ENCODE measurements at places on chromosomes 1 and 21.

- no peak for DNase-seq
Measured at GRCh38 chr21:45055861-45056260, 18.5 kb upstream of the ADARB1 start.

DNA sequence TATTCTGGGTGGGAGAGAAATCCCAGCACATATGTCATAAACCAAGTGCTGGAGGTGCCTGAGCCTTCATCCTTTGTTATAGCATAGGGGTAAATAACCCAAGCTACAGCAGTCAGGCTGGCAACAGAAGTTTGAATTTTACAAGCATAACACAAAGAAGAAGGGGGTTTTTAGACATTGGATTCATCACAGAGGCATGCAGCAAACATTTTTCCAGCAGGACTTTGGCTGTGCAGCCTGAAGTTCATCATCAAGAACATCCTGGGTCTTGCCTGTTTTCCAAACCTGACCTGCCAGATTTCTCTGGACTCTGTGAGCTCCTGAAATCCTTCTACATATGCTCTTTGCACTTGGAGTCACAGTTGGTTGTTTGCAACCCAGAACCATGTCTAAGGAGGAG lies 16.2 kb downstream of the PTGER3 start:
- DNase-seq = no peak

DNA sequence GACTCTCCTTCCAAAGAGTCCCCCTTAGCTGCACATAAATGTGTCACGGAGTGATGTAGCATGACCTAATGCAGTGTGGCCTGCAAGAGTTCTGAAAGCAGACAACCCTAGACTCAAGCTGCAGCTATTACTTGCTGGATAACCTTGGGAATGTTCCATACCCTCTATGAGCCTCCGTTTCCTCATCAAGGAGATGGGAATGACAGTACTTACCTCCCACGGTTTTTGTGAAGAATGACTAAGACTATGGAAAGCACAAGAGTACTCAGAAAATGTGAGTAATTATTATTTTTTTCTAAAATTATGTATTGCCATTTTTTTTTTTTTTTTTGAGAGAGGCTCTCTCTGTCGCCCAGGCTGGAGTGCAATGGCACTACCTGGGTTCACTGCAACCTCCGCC lies 3.0 kb downstream of the TTC39A start:
- no peak for DNase-seq

GRCh38 chr1:15075175-15075574 lies 78.4 kb upstream of the TMEM51 start:
- no peak for DNase-seq

- DNase-seq = no peak
Measured at GRCh38 chr1:8477166-8477982, 159.5 kb downstream of the SLC45A1 start.

GRCh38 chr1:66873111-66873510 lies 51.5 kb downstream of the DNAI4 start:
- DNase-seq = no peak

GRCh38 chr1:6890686-6891085 lies 105.4 kb downstream of the CAMTA1 start:
- no peak for DNase-seq

DNA sequence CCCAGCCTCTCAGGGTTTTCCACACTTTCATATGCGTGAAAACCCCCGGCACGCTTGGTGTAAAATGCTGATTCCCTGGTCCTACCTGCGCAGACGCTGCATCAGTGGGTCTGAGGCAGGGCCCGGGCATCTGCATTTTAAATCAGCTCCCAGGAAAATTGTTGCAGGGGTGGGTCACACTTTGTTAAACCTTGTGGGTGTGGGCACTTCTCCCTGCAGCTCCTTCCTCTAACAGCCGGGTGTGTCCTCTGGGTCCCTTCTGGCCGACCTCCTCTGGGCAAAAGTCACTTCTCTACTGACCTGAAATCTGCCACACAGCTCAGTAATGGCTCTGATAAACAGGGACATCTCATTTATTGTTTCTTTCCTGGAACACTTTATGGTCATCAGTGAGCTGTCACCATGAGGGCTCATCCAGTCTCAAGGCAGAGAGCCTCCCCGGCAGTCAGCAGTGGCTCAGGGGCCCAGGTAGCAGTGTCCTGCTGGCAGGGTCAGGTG lies 52.8 kb upstream of the TMPRSS2 start:
- no peak for DNase-seq

GRCh38 chr1:67226688-67227087 lies 60.4 kb downstream of the IL23R start:
- no peak for DNase-seq

DNA sequence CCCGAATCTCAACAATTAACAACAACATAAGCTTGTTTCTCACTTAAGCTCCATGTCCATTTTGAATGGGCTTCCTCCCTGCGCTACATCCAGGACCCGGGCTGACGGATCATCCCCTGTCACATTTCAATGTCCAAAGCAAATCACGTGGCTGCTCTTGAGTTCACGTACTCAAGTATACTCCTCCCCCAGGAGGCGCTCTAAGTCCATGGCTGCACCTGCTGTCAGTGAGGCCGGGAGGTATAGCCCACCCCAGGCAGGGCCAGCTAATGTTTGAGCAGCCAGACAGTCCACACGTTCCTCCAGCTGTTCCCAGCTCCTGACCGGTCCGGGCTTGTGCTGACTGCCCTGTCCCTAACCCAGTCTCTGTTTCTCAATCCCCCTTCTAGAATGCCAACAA lies 220.8 kb downstream of the SLC35F3 start:
- peak; percentile 8 for DNase-seq

DNA sequence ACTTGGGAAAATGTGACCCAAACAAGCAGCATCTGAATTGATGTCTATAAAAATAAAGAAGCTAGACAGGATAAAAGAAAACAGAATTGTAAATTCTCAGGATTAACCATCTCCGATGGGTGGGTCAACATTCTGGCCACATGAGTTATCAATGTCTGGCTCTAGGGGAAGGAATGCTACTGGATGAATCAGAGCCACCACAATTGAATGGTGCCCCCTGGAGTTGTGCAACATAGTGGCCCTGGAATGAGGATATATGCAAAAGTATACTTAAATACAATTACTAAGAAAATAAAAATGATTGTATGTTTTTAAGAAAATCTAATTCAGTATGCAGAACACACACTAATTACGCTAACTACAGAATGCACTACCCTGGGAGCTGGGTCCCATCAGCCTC lies 185.6 kb downstream of the TGFBR3 start:
- DNase-seq = no peak

- no peak for DNase-seq
Measured at GRCh38 chr1:198529414-198529813, 11.1 kb downstream of the ATP6V1G3 start.

DNA sequence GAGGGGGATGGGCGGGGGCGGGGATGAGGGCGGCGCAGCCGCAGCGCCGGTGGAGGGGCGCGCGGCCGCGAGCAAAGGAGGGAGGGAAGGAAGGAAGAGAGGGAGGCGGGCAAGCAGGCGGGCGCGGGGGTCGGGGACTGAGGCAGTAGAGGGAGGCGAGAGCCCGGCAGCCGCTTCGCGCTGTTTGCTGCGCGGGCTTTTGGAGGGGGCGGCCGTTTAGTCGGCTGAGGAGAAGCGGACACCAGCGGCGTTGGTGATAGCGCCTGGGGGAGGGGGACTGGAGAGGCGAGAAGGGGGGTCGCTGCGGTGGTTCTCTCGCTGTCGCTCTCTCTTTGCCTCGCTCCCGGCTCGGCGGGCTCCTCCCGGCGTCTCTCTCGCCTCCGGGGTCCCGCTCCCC lies at the start of gene HS2ST1:
TSS of gene HS2ST1 (plus strand) at position 35 of the 397 bp plus-strand sequence.
- DNase-seq = no peak

- DNase-seq = no peak
Measured at GRCh38 chr1:9397997-9398526, 105.4 kb downstream of the SPSB1 start.

GRCh38 chr1:5926686-5927435 lies 65.4 kb downstream of the NPHP4 start:
- DNase-seq = no peak

- no peak for DNase-seq
Measured at GRCh38 chr1:2431103-2431502, 18.7 kb upstream of the PEX10 start.

GRCh38 chr1:83929184-83929583 lies 69.7 kb downstream of the TTLL7 start:
- DNase-seq = no peak

GRCh38 chr1:156822680-156823079 lies 6.0 kb upstream of the SH2D2A start:
- no peak for DNase-seq

GRCh38 chr1:117911051-117911450 lies 18.4 kb downstream of the GDAP2 start:
- DNase-seq = no peak

- peak; percentile 82 for DNase-seq
Measured at GRCh38 chr21:43921979-43922945, 57.2 kb downstream of the AGPAT3 start.

GRCh38 chr21:41923631-41924367 lies 30.0 kb downstream of the C2CD2 start:
- DNase-seq = no peak

- DNase-seq = no peak
Measured at GRCh38 chr1:173669491-173669941, at the start of gene ANKRD45. ANKRD45 (minus strand) TSS chr1:173669851; CDS start chr1:173659418, 10,433 bp downstream.

- DNase-seq = no peak
Measured at GRCh38 chr1:184791550-184791900, 36.9 kb upstream of the EDEM3 start.

GRCh38 chr1:92563457-92564216 lies 76.9 kb upstream of the GFI1 start:
- no peak for DNase-seq

DNA sequence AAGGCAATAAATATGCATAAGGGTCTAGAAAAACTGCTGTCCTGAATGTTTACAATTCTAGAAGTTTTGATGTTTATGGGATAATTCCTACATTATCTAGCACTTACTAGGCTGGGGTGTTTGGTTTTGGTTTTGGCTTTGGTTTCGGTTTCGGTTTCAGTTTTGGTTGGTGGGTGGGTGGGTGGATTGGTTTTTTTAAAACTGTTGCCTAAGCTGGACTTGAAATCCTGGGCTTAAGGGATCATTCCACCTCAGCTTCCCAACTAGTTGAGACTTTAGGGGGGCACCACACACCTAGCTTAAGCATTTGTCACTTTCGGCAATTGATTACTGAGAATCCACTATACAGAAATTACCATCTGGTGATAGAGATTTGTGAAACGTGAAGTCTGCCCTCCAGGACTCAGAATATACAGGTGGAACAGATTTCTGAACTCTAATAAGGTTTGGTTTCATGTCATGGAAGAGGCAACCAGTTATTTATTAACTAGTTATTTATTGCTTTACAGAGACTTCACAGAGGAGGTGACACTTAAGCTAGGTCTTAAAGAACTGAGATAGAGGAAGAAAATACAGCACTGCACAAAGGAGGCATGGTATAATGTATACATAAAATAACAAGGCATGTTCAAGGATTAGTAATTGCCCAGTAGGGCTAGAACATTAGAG lies 69.6 kb downstream of the PIK3R3 start:
- peak; percentile 33 for DNase-seq

GRCh38 chr1:172400722-172401105 lies 19.8 kb upstream of the C1orf105 start:
- no peak for DNase-seq

DNA sequence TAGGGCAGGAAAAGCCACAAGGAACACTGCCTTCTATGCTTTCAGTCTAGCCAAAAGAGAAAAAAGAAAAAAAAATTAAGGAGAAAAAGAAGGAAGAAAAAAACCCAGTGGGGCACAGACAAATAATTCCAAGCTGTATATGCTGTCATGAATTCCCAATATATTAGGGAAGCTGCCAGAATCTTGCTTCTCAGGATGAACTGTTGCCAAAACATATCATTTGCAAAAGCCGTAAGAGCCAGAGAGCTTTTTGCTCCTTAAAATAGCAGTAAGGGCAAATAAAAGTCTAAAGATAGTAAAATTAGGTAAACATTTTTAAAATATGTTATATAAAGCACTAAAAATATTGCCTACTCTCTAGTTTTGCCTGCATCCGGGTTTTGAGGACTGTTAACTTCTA lies 52.1 kb downstream of the PGM1 start:
- no peak for DNase-seq

- DNase-seq = no peak
Measured at GRCh38 chr21:45533846-45534635, 8.2 kb downstream of the SLC19A1 start.

- no peak for DNase-seq
Measured at GRCh38 chr1:186236921-186237320, 138.1 kb downstream of the TPR start.

DNA sequence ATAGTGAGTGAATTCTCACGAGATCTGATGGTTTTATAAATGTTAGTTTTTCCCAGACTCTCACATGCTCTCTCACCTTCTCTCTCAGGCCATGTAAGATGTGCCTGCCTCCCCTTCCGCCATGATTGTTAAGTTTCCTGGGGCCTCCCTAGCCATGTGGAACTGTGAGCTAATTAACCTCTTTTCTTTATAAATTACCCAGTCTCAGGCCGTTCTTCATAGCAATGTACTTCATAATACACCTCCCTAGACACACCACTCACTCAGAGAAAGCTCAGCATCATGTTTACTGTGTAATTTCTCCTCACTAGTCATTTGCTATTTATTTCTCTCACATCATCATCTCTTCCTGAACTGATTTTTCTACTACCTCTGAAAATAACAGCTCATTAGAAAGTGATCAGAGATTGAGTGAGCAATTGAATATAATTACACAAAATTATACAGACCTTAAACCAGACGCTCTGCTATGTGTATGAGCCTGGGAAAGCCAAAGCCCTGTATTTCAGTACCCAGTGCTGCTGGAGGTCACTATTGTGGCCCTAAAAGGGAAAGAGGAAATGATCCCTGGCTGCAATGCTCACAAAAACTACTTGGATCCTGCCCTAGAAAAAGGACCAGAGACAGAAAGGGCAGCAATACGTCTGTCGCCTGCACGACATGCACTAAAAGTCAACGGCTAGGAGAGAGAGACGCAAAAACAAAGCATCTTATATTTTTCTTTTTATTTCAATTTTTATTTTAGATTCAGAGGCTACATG lies 284.5 kb downstream of the DSCAM start:
- no peak for DNase-seq

DNA sequence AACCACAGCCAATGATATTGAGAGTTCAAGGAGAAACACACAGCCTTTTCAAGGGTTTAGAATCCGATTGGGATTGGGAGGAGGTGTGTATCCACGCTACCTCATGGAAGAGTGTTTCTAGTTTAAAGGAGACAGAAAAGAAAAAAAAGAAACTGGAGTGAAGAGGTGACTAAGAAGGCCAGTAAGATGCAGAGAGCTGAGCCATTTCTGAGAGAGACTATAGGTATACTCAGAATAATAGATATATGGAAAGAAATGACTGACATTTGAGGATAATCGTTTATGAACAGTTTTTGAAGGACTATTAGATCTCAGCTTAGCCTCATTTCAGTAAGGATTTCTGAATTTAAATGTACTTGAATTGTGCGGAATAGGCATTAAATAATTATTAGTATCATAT lies 42.8 kb downstream of the LRRC8C start:
- DNase-seq = no peak
